ENCODE measurements at places on chromosomes 13 and 19. TPM values are rescaled to one million over a fixed set of nuclear protein-coding genes. Genes with fewer than 3 reads are reported as not detected.

The MED29 gene
- total RNA-seq, result 28.9 TPM

The LATS2 gene
- total RNA-seq, result 52.9 TPM

The RYR1 gene
- 1.0 TPM for total RNA-seq

The PSG1 gene
- total RNA-seq, result not detected

The SIGLEC12 gene
- total RNA-seq, result 2.0 TPM

Measured in aorta (tissue), 5 donors.